Caudate nucleus (tissue), 63 donors: ENCODE measurements at places on chromosomes 4 and X.
A peak's percentile ranks its signal among the peaks of the same experiment; 100 is the strongest.

DNA sequence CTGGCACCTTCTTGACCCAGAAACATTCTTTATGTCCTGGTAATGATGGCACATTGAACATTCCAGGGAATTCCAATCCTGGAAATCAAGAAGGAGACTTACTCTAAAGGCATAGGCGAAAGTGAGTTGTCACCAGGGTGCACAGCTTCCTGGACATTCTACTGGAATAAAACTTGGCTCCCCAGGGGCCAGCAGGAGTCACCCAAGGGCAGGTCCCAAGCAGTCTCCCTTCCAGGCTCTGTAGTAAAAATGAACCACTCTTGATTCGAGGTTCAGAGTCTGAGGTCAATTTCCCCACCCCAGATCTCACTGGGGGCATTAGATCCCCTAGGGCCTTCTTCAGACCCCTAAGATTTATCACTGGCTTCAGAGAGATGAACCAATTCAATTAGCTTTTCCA, 338.7 kb upstream of the GATB start:
- no peak for DNase-seq

DNA sequence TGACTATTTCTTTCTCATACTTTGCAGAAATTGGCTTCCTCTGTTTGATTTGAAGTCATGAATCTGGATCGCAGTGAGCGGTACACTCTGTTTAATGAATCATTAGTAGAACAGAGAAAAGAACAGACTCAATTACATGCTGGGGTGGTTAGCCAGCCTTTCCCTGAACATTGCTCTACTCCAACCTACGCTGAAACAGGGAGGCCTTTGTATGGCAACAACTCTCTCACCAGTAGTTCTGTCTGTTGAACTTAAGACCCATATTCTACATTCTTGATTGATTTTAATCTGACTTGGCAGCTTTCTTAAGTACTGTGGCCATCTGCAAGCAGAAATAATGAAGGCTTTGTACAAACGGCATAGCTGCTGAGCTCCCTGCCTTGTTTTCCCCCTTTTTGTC, 19.0 kb upstream of the AP1S2 start:
- peak; percentile 47 for DNase-seq

GRCh38 chr4:53497487-53498244, 93.6 kb downstream of the LNX1 start:
- no peak for DNase-seq

DNA sequence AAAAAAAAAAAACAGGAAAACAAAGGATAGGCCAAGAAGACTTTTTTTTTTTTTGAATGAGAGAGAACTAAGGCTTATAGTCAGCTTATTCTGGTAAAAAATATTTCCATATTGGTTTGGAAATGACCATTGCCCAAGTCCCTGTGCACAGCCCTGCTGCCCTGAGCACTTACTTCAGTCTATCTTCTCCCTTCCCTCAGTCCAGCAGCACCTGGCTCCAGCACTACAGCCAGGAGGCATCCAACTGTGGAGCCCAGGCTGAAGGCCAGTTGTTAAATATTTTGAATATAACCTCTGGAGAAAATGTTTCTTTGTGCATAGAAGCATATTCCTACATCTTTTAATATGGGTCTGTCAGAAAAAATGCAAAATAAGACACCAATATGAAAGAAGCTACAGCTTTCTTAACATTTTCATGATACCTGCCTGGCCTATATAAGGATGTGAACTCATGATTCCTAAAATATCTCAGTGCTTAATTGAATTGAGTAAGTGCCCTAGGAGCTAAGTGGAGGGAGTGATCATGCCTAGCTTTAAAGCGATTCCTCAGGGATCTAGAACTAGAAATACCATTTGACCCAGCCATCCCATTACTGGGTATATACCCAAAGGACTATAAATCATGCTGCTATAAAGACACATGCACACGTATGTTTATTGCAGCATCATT, 14.4 kb downstream of the LRRC66 start:
- DNase-seq: no peak

GRCh38 chrX:386768-387575, at the start of gene PPP2R3B:
Gene PPP2R3B, minus strand, starts transcription at chrX:386907. Its CDS starts 216 bp downstream, at chrX:386691.
- no peak for DNase-seq

DNA sequence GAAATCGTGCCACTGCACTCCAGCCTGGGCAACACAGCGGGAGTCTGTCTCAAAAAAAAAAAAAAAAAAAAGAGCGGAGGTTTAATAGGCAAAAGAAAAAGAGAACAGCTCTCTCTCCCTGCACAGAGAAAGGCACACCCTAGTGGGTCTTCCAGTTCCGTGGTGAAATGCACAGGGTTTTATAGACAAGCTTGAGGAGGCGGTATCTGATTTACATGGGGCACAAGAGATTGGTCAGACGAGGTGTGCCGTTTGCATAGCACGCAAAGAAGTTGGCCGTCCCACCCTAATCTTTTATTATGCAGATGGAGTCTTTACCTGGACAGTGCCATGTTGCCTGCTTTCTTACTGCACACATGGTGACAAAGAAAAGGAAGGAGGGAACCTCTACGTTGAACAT, 33.5 kb upstream of the REST start:
- DNase-seq: no peak

DNA sequence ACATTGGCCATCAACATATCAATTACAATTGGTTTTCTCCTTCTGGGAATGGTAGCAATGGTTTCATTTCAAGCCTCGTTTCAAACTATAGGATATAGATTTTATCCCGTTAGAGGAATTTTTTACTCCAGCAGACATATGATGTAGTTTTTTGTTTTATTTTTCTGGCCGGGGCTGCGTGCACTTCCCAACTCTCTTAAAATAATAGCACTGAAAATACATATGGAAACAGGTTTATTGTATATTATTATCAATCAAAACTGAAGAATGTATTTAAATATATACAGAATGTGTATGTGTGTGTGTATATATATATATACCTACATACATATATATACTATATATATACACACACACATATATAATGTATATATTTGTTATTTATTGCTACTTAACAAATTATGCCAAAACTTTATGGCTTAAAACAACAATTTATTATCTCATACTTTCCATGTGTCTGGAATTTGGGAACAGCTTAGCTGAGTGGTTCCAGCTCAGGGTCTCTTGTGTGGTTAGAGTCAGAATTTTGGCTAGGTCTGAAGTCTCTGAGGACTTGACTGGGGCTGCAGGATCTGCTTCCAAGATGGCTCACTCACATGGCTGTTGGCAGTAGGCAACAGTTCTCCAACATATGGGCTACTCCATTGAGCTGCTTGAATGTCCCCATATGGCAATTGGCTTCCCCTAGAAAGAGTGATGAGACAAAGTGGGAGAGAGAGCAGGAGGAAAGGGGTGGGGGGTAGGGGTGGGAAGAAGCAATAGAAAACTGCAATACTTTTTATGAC, 314.1 kb downstream of the PPP1R2C start:
- DNase-seq: no peak

GRCh38 chrX:95974096-95974470, 710.6 kb upstream of the DIAPH2 start:
- no peak for DNase-seq

- DNase-seq: no peak
Measured at GRCh38 chrX:20015945-20016615, 25.2 kb upstream of the BCLAF3 start.

- DNase-seq: no peak
Measured at GRCh38 chrX:80792205-80792604, 17.5 kb downstream of the BRWD3 start.

DNA sequence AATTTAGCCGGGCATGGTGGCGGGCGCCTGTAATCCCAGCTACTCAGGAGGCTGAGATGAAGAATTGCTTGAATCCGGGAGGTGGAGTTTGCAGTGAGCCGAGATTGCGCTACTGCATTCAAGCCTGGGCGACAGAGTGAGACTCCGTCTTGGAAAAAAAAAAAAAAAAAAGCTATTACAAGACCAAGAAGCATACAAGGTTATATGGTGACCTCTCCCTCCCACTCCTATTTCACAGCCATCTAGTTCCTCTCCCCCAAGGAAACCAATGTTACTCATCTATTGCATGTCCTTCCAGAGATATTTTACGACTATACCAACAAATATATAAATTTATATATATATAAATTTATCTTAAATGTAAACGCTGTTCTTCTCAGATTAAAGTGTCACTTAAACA, 3.2 kb downstream of the SLC9A7 start:
- no peak for DNase-seq

DNA sequence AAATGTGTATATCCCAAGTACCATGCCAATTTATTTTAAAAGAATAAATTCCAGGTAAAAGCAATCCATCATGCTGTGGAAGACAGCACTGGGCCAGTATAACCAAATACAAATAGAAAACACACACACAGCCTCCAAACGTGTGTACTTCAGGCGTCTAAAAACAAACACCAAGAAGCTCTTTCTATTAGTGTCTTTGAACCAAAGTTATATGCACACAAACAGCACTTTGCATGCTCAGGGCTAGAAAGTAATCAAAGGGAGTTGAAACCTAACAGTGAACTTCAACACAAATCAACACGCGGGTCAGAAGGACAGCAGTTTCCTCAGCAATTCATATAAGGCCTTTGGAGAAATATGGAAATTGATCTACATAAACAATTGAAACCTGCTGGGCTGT, 15.4 kb downstream of the GASK1B start:
- DNase-seq: no peak

DNA sequence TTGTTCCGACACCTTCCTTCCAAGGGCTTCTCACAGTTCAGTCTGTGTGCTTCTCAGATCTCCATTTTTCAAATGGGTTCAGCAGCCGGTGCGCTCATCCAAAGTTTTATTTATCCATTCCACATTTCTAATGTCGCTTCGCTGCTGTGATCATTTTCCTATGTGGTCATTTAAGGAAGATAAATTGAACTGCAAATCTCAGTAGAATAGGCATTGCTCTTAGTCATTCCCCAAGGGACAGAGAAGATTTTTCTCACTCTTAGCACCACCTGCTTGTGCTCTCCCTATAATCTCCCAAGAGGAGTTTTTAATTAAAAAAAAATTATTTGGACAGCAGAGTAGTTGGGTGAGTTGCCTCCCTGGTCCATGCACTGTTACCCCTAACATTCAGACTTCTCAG, 278.9 kb upstream of the GATB start:
- no peak for DNase-seq

- DNase-seq: no peak
Measured at GRCh38 chr4:183436417-183436816, 8.0 kb upstream of the CDKN2AIP start.

DNA sequence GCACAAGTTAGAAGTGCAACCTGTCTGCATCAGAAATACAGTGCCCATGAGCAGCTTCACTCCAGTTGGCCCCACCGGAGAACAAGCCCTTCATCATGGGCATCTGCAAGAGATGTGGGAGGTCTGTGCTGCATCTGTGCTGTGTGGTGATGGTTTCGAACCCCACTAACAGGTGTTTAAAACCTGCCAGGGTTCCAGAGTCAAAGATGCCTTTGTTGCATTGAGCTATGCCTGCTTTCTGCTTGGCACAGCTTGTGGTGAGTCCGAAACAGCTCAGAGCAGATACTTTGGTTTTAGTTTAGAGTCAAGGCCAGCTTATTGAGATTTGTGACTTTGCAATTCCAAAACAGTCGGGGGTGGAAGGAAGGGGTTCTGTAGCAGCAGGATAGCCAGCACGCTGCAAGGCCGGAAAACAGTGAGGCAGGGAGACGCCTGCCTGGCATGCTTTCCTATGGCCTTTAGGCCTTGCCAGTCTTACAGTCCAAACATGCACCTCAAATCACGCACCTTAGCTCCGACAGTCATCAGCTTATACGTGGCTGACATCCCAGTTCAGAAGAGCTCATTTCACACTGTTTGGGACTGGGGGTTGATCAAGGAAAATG, 21.8 kb downstream of the MAGEA9 start:
- no peak for DNase-seq

- DNase-seq: no peak
Measured at GRCh38 chr4:38815885-38816782, 11.5 kb upstream of the TLR1 start.

- DNase-seq: no peak
Measured at GRCh38 chr4:181508601-181509000, 734.6 kb upstream of the TENM3 start.

DNA sequence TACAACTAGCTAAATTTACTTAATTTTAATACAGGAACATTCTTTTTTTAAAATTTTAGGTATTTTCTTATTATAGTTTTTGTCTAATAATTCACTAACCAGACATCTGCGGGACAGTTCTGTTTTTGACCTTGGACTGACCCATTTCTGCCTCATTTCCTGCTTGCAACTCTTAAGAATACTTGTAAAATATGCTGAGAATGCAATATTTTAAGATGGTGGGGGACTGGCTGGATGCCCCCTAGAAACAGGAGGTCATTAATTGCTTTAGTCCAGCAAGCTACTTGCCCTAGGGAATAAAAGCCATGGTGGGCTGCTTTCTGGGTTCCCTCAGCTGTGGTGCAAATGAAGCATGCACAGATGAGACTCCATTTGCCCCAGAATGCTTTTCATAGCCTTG, 2348.4 kb downstream of the PCDH7 start:
- DNase-seq: no peak
